ENCODE measurements at places on chromosomes 4 and X.
A peak's percentile ranks its signal among the peaks of the same experiment; 100 is the strongest.

- no peak for DNase-seq
These were observed 256.8 kb downstream of the TRIML1 start for GRCh38 chr4:188396037-188396436.

GRCh38 chrX:68828740-68829581 lies at the start of gene EFNB1:
Gene EFNB1, plus strand, starts transcription at chrX:68829021. Its CDS starts 756 bp downstream, at chrX:68829777.
- DNase-seq = peak; percentile 53

GRCh38 chr4:189092581-189092980 lies 848.1 kb upstream of the FRG1 start:
- no peak for DNase-seq

GRCh38 chr4:134798573-134798972 lies 597.0 kb upstream of the PABPC4L start:
- DNase-seq = no peak

DNA sequence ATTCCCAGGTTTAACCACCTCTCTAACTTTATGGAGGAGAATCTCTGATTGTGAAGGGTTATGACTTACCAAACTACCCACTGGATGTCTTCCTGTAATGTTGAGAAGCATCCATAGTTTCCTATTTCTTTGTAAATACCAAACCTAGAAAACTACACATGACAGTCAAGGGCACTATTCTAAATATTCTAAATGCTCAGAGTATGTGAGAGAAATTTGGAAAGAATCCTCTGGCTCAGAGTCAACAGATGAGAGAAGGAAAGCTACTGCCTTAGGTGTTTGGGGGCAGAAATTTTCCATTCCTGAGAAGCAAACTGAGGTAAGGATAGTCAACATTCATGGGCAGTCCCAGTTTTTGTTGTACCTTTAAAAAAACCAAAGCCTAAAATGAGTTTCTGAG lies 155.8 kb downstream of the KCNIP4 start:
- DNase-seq = no peak

DNA sequence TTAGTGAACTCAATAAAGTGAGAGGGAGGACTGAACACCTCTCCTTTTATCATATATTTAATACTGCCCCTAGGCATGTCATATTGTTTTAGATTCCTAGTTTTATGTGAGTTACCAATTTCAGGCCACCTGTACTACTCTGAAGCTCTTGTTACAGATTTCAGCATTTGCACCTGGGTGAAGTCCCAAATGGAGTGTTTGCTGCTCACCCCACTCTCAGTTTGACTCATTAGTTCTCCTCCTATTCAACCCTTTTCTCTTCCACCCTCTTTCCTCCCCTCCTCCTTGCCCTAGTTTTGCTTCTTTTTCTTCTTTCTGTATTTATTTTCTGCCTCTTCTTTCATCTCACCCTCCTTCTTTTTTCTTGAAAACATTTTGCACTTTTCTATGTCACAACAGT lies 1852.2 kb upstream of the IGFBP7 start:
- DNase-seq = no peak

DNA sequence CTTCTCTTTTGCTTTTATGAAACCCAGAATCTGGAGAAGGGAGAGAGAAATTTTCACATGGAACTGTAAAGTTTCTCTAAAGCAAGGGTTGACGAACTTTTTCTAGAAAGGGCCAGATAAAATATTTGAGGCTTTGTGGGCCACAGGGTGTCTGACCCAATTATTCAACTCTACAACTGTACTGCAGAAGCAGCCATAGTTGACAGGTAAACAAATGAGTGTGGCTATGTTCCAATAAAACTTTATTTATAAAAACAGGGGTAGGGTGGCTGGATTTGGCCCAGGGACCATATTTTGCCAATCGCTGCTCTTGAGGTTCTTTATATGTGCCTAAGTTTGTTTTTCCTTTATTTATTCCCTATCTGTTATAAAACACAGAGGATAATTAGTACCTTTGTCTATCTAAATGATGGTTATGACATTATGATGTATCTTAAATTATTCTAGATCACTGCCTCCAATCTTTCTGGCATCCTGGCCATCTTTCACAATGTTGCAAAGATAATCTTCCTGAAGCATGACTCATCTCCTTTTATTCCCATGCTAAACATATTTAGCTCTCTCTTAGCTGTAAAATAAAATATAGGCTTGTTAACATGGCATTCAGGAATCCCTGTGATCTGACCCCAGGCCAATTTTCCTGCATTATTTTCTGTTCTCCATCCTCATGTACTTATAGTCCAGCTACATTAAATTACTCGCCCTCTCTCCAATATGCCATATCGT lies 106.8 kb upstream of the CBLL2 start:
- DNase-seq = no peak

- DNase-seq = no peak
These were observed 1425.5 kb downstream of the PCDH18 start for GRCh38 chr4:136106753-136107152.

- no peak for DNase-seq
These were observed 104.7 kb upstream of the SORBS2 start for GRCh38 chr4:185916683-185917082.

DNA sequence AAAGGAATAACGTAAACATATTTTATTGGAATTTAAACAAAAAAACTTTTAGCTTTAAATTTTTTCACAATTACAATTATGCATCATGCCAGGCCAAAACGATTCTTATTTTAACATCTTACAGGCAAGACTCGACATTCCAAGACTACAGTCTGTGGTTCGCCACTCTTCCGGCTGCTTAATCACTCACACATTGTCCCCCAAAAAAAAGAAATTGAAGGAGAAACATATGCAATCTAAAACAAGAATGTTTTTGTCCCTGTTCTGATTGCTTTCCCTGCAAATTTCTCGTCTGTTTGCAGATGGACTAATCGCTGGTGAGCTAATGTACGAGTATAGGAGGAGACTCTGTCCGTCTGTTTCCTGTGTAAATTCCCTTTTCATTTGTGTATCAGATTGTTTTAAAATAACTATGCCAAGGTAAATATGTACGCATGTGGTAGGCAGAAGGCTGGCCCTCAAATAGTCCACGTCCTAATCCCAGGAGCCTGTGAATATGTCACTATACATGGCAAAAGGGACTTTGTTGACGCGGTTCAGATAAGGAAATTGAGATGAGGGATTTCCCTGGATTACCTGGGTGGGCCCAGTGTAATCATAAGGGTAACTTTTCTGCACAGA lies 37.7 kb upstream of the MTNR1A start:
- no peak for DNase-seq

GRCh38 chrX:139332441-139332840 lies 198.1 kb upstream of the F9 start:
- DNase-seq = no peak

DNA sequence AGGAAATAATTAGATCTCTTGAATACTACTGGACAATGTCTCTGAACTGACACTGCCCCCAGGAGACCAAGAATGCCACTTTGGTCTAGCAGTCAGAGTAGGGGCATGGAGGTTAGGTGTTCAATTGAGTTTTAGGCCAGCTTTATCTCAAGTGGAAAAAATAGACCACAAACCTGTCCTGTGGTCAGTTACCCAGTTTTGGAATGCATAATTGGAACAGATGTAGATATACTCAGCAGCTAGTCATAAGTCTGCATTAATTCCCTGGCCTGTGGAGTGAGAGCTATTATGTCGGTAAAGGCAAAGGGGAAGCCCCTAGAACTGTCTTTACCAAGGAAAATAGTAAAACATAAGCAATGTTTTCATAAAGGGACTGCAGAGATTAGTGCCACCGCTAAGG lies 587.7 kb downstream of the GLUD2 start:
- DNase-seq = no peak

DNA sequence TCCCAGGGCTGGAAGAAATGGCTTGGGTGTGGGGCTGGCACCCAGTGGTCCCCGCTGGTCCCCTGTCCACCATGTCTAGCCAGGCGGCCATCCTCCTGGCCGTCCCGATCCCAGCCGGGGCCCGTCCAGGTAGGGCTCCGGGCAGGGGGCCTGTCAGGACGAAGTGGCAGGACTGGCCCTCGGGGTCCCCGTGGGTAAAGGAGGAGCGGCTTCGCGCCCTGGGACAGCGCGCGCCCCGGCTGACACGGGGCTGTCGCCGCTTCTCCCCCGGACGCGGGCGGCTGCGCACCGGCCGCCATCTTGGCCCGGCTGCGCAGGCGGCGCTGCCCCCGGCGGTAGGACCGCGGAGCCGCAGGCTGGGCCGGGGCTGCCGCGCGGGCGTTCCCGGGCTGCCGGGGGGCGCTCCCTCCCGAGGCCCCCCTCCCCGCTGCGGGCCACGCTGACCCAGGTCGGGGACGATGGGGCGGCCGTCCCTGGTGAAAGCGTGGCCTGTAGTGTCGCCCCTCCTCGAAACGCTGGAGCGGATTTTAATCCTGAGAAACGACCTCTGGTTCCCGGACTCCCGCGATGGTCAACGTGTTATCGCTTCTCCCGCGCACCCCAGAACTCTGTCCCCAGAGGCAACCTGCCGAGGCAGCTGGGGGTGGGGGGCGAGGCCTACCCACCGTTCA lies 60.4 kb upstream of the BCOR start:
- no peak for DNase-seq

DNA sequence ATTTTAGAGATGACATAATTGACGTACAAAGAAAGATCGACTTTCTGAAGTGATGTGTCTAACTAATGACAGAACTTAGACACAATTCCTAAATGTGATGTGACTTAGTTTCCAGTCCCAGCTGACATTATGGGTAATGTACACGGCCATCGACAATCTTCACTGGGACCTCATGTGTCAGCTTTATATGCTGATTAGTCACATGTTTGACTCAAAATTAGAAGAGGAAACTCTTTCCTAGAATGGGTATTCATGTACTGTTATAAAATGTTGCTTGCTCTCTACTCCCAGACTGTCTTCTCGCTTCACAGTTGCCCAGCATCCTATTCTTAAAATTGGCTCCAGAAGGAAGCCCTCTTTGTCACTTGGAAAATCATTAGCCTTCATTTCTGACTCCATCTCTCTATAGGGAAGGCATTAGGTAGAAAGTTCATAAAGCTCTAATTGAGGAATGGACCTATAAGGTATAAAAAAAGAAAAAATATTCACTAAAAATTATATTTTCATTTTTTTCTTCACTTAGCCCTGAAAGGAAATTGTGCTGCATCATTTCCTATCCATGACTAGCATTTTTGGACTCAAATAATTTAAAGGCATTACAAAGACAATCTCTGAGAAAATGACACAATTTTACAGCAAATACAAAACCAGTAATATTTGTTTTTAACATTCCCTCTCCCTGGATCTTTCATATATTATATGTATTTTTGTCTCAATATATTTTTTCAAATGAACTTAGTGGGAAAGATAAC lies 554.6 kb downstream of the INPP4B start:
- no peak for DNase-seq

DNA sequence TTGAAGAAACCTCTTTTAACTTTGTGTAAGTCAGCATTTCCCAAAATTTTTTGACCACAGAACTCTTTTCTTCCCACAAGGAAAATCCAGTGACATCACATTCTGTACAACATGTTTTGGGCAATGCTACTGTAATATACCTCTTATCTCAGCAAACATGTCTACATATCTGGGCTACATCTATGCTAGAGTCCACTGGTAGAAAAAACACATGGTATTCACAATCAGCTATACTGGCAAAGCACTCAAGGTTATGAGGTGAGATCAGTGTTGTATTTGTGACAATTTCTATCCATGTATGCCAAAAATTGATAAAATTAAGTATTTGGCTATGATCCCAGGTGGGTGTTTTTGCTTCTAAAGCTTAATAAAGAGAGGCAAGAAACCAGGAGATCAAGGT lies 98.0 kb downstream of the ATP11C start:
- no peak for DNase-seq

DNA sequence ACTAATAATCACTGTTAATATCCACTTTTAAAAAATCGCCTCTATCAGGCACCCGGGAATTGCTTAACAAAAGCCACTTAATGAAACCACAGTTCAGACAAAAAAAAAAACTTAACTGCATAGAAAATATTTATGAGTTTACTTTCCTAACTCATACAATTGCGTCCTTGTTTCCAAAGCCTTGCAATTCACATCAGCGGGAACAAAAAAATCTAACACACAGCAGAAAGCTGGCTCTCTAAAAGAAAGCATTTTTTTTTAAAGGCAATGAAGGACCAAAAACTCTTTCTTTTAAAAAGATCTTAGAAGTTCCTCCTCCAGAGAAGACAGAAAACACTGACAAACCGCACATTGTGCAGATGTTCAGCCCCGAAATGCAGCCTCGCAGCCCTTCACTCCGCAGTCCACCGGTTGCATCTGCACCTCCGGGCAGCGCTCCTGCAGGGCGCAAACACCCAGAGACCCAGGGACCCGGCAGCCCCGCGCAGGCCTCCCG lies 812 bp downstream of the FAT1 start:
- no peak for DNase-seq

DNA sequence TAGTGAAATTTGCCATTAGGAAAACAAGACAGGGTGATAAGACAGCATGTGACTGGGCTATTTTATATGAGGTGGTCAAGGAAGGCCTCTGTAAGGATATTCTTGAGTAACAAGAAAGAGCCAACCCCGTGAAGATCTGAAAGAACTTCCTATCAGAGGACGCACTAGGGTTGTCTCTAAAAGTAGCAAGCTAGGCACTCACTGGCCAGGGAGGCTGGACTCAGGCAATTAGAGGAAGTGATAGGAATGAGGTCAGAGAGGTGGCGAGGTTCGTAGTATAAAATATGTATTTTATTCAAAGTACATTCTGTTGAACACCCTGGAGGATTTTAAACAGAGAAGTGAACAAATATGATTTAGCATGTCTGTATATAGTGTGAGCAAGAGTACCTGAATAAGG lies 4.6 kb downstream of the BMPR1B start:
- no peak for DNase-seq

GRCh38 chr4:121653986-121654385 lies 42.8 kb downstream of the ANXA5 start:
- no peak for DNase-seq

GRCh38 chr4:109214622-109215301 lies 87.7 kb downstream of the COL25A1 start:
- no peak for DNase-seq

GRCh38 chr4:188332265-188332664 lies 193.0 kb downstream of the TRIML1 start:
- no peak for DNase-seq

GRCh38 chrX:41875142-41875541 lies 48.2 kb downstream of the CASK start:
- DNase-seq = no peak

DNA sequence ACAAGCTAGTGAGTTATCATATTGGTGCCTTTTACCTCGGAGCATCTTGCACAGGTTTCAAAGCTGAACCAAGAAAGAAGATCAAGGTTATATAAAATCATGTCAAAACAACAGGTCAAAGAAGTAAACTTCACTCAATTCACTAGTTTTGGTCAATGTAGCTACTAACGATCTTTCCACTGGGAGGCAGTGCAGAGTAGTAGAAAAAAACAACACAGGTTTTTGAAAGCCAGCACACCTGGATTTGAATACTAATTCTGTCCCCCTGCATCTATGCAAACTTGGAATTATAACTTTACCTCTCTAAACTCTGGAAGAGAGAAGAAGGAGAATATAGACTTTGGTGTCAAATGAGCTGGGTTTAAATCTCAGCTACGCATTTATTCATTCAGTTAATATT lies 266.1 kb downstream of the GRIA3 start:
- no peak for DNase-seq

Data from stimulated activated CD4-positive, alpha-beta T cell treated with anti-CD3 and anti-CD28 coated beads, Interleukin-1b, Interleukin-23, amount 100 ng/mL, for 1 hour (primary cell).